ENCODE measurements at places on chromosomes 2 and 18. TPM values are rescaled to one million over a fixed set of nuclear protein-coding genes. Genes with fewer than 3 reads are reported as not detected.

DNA sequence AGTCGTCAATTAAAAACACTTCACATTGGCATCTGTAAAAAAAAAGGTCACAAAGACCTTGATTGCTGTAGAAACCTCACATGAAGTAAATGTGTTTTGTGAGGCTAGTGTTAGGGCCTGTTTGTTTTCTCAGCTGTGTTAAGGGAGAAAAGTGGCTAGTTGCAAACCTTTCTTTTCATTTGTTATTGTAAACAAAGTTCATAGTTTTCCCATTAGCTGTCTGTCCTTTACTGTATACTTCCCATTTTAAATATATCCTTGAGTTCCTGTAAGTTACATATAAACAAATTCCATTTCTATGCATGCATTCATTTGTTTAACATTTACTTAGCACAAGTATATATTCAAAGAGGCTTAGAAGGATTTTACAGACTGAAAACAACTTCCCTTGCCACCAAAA, 1250.2 kb downstream of the LRP1B start:
- no peak for DNase-seq

DNA sequence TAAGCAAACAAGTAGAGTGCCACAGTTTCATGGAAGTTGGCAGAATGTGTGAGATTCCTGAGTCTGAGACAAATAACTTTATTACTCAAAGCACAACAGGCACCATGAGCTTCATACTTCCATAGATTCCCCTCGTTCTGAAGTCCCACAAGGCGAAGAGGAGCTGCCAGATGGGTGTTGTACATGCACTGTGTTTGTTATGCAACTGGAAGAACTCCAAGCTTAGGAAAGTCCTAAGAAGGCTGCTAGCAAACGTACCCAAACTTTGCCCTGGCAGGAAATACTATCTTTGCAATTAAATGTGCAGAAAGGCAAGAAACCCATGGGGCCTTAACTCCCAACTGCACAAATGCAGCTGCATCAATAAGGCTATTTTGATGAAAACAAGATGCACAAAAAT, 1.6 kb upstream of the GCA start:
- no peak for DNase-seq

The UGT1A3 gene
- total RNA-seq, result not detected

DNA sequence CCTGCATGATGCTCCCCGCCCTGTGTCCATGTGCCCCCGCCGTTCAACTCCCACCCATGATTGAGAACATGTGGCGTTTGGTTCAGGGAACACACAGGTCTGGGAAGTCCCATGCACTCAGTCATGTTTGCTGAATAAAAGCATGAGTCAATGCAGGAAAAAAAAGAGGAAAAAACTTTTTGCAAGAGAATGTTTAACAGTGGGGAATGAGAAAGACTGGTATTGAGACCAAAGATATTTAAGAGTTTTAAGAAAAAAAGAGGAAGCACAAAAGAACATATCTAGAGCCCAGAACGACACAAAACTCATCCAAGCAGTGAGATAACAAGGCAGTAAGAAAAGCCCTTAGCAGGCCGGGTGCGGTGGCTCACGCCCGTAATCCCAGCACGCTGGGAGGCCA, 279.2 kb upstream of the THSD7B start:
- DNase-seq, result no peak

GRCh38 chr2:235083822-235084221, 132.0 kb downstream of the SH3BP4 start:
- no peak for DNase-seq

The FSIP2 gene
- 0.50 TPM for total RNA-seq

GRCh38 chr2:239266779-239267287, 134.0 kb downstream of the HDAC4 start:
- DNase-seq, result peak; percentile 7

GRCh38 chr2:111071600-111072171, 49.0 kb upstream of the BCL2L11 start:
- DNase-seq, result no peak

- peak; percentile 45 for DNase-seq
Observed at GRCh38 chr18:11178951-11179549, 29.7 kb upstream of the PIEZO2 start.

DNA sequence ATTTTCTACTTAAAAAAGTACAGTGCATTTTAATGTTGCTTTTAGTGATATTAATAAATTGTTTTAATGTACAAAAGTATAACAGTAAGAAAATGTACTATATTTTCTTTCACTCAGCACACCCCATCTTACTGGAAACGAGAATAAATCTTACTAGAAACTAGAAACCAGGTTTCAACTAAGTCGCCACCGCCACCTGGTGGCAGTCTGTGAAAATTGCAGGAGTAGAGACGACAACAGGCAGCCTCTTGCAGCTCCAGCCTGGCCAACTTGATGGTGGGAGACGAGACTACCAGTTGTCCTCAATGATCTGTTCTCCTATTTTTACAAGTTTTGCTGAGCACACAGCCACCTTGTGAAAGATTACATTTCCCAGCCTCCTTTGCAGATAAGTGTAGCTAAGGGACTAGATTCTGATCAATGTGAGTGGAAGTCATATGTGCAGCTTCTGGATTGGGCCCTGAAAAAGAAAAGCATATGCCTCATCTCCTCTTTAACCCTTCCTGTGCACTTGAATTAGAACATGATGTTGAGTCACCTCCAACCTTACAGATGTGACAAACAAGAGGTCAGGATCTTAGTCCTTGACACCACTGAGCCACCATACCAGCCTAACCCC, 8.7 kb downstream of the OTOF start:
- DNase-seq, result no peak

- DNase-seq, result no peak
Observed at GRCh38 chr18:32707586-32707985, 65.2 kb downstream of the KLHL14 start.

The CHN1 gene
- 20.0 TPM for total RNA-seq

- no peak for DNase-seq
Observed at GRCh38 chr2:240931319-240931949, 25.3 kb downstream of the CROCC2 start.

GRCh38 chr2:190190507-190191162, 128.1 kb upstream of the MSTN start:
- DNase-seq, result no peak

DNA sequence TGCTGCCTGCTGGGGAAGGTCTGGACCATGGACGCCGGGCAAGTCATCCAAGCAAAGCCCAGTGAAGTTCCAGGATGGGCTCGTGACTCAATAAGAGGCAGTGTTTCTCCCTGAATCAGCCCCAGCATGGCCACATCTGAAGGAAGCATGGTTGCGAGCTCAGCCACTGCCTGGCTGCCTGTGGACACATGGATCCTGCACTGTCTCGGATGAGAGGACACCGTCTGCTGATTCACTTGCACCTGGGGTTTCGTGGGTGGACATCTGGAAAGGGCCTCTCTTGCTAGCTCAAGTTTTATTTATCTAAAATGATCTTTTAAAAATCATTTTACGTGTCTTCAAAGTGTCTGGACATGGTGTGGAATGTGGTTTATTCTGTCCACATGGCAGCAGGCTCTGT, 224.8 kb upstream of the FN1 start:
- DNase-seq, result no peak

The SUPT7L gene
- total RNA-seq, result 26.1 TPM

The CDH20 gene
- total RNA-seq, result not detected

GRCh38 chr2:147255812-147256211, 589.0 kb upstream of the ACVR2A start:
- peak; percentile 22 for DNase-seq

- no peak for DNase-seq
Observed at GRCh38 chr18:23690505-23691068, 1.3 kb downstream of the LAMA3 start.

The ACVR2A gene
- total RNA-seq, result 7.8 TPM

DNA sequence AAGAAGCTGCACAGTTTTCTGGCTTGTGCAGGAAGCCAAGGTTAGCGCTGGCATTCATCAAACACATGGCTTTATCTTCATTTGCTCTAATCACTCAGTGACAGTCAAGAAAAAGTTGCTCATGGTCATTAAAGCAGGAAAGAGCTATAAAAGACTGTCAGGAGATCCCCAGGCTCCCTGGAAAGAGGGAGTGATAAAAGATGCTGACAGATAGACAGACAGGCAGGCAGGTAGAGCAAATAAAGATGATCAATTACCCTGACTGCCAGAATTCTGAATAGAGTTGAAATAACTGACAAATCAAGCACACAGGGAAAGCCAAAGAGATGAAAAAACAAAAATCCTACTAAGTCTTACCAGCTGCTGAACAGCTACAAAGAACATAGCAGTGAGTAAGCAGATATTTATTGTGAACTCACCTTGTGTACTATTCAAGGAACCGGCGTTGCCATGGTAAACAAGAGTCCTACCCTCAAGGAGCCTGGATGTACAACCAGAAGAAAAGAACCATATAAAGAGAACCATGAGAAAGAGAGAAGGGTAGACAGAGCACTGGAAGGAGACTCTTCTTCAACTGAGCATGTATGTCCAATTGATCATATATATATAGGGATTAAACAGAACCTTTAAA, 68.0 kb downstream of the RNF152 start:
- DNase-seq, result no peak

- DNase-seq, result no peak
Observed at GRCh38 chr2:79638410-79638809, 125.6 kb downstream of the CTNNA2 start.

The SGO2 gene
- total RNA-seq, result 2.4 TPM

The IDH1 gene
- 35.2 TPM for total RNA-seq

GRCh38 chr2:10877651-10878111, 34.1 kb upstream of the KCNF1 start:
- DNase-seq, result no peak

- no peak for DNase-seq
Observed at GRCh38 chr2:106054880-106055655, 139.0 kb downstream of the UXS1 start.

The PXDN gene
- total RNA-seq, result 18.7 TPM

The ASB18 gene
- 8.3 TPM for total RNA-seq

DNA sequence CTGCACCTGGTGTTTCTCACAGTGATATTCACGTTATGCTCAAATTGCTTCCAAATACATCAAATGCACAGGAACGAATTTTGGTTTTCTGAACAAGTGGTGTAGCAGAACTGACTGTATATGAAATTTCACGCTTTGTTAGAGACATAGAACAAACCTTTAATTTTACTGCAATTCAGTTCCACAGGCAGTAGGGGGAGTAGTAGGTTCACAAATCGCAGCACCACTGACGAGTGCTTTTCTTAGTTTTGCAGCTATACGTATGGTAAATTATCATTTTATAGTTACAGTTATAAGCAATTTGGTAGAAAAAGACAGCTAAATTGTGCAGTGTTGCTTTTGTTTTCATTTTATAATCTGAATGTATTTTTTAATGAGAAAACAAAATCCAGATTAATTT, 113.3 kb downstream of the KIAA1328 start:
- no peak for DNase-seq

- DNase-seq, result no peak
Observed at GRCh38 chr18:10351219-10351818, 103.1 kb upstream of the APCDD1 start.

The KIF3C gene
- total RNA-seq, result 2.3 TPM

GRCh38 chr2:169108099-169108884, 38.9 kb downstream of the DHRS9 start:
- no peak for DNase-seq

- DNase-seq, result no peak
Observed at GRCh38 chr2:175648577-175649063, 353.4 kb downstream of the LNPK start.

GRCh38 chr18:59197636-59198035, 22.3 kb upstream of the GRP start:
- DNase-seq, result no peak

The HOXD13 gene
- total RNA-seq, result not detected

DNA sequence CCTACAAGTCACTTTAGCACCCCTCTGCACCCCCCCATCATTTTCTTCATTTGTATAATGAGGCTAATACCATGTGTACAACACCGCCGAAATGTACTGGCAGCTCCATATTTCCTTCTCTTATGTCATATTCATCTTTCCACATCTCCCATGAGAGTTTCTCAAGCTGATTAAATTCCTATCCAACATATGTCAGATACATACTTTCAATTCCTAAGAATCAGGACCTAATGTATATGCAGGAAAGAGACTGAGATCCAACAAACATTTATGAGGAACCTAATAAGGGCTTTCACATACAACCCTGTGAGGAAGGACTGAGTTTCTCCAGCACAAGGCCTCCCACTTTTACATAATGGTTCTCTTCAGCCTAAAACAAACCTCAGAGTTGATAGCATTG, 41.9 kb downstream of the PRKD3 start:
- DNase-seq, result no peak

The PLGLB1 gene
- total RNA-seq, result 1.7 TPM

DNA sequence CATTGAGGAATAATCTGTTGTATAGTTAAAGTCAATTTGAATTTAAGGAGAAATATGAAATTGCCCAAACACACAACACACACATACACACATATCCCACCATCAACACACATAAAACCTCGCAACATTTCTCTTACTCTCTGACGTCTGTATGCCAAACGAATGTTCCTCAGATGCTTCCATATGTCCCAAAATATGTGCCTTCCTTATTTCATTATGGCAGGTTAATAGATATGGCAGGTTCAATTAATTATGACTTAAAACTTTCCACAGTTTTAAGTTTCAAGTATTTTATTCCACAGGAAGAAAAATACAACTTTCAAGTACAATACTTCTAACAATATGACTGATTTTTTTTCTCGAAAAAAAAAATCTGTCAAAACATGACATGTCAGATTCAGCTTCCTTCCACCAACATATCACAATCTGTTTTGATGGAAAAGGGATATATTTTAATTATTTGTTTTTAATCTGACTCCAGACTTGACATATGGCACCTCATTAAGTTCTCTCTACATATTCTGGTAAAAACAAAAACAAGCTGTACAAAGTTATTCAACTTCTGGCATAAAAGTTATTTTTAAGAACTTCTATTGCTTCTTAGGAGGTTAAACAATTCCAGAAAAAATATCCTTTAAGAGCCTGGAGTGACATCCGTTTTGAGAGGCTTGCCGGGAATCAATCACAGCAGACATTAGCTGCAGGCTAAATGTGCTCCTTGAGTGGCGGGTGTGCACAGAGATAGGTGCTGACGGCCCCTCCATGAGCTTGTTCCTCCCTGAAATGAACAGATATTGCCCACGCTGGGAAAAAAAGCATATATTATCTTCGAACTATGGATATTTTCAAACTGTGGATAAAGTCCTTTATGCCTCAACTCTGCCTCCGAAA, 812.7 kb downstream of the DCDC2C start:
- DNase-seq, result no peak

- no peak for DNase-seq
Observed at GRCh38 chr18:7870855-7871254, 303.7 kb downstream of the PTPRM start.

GRCh38 chr2:177432703-177433102, 40.1 kb downstream of the AGPS start:
- no peak for DNase-seq

GRCh38 chr2:136361521-136361920, 243.6 kb upstream of the CXCR4 start:
- DNase-seq, result no peak

- DNase-seq, result no peak
Observed at GRCh38 chr2:160932960-160933359, 227.3 kb upstream of the TANK start.

GRCh38 chr18:58966005-58966677, 101.5 kb downstream of the ZNF532 start:
- DNase-seq, result no peak

The PPM1B gene
- total RNA-seq, result 25.7 TPM

- no peak for DNase-seq
Observed at GRCh38 chr18:35915056-35915455, 57.4 kb upstream of the RMP24 start.

GRCh38 chr2:128568106-128568505, 249.4 kb upstream of the HS6ST1 start:
- DNase-seq, result no peak

- no peak for DNase-seq
Observed at GRCh38 chr2:108219688-108220087, 20.1 kb upstream of the SULT1C3 start.

The MBP gene
- total RNA-seq, result 93.0 TPM

All from heart left ventricle (tissue), 16 donors.